ENCODE measurements at places on chromosomes 2 and 18.

DNA sequence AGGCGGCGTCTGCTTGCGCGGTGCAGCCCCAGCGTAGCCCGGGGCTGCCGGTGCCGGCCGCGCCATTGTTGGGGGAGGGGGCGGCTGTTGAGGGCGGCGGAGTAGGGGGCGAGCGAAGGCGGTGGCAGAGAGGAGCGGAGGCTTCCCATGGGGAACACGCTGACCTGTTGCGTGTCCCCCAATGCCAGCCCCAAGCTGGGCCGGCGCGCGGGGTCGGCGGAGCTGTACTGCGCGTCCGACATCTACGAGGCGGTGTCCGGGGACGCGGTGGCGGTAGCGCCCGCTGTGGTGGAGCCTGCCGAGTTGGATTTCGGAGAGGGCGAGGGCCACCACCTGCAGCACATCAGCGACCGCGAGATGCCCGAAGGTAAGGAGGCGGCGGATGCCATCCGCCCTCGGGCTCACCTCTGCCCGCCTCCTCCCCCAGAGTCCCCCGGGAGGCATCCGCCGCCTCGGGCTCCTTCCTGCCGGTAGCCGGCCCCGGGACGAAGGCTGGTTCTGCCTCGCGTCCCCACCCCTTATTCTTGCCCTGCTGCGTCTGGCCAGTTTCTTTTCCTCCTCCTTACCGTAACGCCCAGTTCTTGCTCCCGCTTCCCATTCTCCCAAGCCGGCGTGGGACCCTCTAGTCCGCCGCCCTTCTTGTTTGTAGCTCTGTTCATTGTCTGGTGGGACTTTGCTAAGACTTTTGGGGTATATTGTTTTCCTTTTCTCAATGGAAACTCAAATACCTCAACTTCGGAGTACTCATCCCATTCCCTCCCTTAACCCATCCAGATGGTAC is 500 bp downstream of the CCNYL1 start:
- peak; percentile 82 for DNase-seq

DNA sequence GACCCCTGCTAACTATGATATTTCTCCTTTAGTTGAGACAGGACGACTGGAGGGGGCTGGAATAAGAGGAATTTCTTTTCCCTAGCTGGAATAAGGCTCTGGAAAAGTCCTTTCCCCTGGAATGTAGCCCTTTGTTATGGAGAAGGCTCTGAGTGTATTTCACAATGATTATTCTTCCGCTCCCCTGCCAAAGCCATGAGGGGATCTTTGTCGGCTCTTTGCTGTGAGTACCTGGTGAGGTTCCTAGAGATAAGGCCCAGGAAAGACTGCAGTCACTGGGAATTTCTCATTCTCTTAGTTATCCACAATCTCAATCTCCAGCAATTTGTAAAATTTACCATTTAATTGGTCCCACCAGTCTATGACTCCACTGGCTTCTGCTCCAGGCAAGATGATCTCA is 340.2 kb upstream of the HNRNPA3 start:
- no peak for DNase-seq

GRCh38 chr2:33616873-33617272 is 17.8 kb upstream of the FAM98A start:
- no peak for DNase-seq

- DNase-seq, result no peak
These were observed 25.0 kb upstream of the ASXL2 start for GRCh38 chr2:25903216-25903776.

DNA sequence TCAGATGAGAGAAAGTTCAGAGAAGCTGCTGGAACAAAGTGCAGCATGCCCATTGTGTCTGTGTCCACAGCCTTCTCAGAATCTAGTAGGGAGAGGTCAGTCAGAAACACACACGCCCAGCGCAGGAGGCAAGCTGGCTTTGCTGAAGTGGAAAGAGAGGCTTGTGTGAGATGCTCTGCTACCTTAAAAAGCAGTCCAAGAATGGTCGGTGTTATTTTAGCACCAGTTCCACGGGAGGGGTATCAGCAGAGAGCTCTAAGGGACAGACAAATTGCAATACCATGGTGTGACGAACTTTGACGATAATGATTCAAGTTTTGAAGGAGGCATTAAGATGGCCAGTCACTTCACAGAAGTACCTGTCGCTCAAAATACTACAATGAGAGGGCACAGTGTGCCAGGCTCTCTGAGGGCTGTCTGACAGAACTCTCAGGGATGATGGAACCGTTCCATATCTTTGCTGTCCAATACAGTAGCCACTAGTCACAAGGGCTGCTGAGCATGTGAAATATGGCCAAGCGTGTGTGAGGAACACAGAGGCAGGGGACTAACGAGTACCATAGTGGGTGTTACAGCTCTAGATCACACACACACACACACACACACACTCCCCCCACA is 237.5 kb upstream of the TMEM200C start:
- no peak for DNase-seq

DNA sequence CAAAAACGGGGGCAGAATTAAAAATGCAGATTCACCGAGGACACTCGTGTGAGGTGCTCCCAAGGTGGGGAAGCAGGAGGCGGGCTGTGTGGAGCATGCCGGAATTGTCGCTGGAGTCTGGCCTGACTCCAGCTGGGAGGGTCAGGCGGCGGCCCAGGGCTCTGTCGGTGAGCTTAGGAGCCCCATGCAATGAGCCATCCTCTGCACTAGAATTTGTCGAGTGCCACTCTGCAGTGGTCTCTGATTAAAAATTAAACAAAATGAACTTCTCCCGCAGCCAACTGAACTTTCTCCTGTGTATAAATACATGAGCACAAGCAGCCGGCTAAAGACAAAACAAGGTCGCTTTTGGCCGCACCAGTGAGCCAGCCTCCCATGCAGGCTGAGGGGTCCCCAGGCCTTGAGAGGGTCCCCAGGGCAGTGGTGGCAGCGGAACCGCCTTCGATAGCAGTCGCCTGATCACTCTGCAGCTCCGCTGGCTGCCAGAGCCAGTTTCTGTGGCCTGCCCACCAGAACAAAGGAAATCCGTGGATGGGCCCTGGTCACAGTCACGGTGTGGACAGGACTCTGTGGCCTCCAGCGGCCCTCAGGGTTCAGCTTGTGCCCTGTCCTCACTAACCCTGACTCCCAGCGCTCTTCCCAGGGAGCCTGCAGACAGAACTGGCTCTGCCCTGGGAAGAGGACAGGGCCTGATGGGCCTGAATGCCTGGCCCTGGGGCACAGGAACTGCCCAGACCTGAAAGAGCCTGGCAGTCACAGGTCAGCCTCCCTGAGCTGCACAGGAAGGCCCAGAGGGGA is 201.3 kb downstream of the EIPR1 start:
- DNase-seq, result no peak

DNA sequence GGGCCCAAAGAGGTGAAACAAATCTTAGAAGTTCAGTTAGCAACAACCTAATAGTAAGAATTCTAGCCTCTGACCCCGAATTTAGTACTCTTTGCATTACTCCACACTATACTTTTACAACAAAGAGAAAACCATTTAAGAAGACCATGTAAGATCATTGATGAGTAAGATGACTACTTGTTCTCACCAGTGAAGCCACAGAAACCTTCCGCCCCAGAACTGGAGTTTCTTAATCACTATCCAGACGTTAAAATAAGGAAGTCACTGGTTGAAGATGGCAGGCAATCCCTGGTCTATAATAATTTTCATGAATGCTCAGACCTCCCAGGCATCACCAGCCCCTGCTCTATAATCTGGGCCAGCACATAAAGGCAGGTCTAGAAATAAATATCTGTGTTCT is 95.0 kb downstream of the TMEM163 start:
- no peak for DNase-seq

DNA sequence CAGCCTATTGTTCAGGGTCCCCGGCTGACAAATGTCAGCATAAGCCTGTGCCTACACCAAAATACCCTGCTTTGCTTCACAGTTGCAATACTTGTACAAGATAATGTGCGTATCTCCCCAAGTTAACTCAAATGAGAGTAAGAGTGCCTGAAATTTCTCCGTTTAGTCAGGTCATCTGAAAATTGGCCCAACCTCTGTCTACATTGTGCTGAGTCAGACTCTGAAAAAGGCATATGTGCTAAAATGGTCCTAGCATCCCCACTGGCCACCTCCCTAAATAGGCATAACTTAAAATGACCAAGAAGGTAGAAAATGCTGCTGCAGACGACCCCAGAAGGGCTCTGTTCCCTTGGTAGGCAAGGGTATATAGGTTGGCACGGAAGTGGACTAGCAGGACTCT is 1653.8 kb upstream of the DDX18 start:
- no peak for DNase-seq

DNA sequence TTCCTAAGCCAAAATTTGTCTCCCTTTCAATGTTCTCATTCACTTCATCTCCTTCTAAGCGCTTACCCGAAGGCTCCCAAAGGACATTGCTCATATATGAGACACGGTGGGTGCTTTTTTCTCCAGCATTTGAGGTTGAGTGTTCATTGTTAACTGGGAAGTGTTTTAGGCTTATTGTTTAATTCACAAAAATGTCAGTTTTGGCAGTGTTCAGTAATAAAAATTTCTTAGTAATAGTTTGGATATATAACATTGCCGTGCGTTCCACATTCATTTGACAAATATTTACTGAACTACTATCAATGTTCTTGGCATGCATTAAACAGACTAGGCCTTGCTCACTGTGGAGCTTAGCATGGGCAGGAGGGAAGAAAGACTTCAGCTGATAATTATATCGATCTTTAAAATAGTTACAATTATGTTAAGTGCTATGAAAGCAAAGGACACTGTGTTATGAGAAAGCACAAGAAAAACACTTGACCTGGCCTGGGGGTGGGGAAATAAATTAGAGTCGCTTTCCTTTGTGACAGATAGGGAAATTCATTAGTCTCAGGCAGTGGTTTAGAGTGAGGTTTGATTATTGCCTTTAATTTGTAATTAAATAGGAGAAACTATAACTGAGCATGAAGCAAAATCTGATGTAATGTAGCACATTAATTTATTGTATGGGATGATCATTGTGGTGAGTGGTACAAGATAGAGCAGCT is 82.2 kb upstream of the DOCK10 start:
- DNase-seq, result no peak

DNA sequence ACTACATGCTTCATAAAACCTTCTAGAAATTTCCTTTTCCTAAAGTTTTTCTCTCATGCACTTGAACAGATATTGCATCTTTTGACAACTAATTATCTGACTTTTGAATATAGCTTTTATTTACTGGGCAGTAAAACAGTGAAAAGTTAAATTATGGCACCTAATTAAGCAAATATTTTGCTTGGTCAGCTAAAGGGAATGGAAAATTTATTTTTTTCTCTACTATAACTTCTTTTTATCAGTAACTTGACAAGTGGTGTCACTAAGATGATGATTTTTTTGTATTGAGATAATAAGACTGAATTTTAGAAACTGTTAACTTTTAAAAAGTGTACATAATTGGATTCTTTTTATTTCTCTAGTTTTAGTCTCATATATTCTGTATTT is 351.6 kb downstream of the PIK3C3 start:
- DNase-seq, result no peak

DNA sequence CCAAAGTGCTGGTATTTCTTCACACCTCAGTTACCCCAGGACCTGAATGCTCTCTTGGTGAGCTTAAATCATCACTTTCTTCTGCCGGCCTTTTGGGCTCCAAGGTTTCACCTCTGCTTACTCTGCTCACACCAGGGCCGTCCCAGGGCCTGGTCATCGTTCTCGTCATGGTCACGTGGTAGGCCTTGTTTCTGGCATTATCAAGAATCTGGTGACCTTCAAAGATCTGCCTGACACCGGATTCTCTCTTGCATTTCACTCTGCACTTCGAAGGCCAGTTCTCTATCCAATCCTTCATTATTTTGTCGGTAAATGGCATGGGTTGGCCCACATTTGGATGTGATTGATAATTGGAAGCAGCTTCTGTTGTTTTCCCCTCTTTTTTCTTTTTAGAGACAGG is 80.5 kb downstream of the HRH4 start:
- DNase-seq, result no peak

- DNase-seq, result peak; percentile 16
These were observed 398.8 kb downstream of the ARHGAP15 start for GRCh38 chr2:143528021-143528420.

- DNase-seq, result no peak
These were observed 9.8 kb upstream of the IL36A start for GRCh38 chr2:112995346-112995920.

GRCh38 chr2:113167115-113167932 is 6.4 kb upstream of the PSD4 start:
- DNase-seq, result peak; percentile 15

GRCh38 chr18:38648179-38648578 is 1082.6 kb upstream of the CELF4 start:
- DNase-seq, result no peak

GRCh38 chr2:128639693-128640092 is 321.0 kb upstream of the HS6ST1 start:
- DNase-seq, result no peak

GRCh38 chr2:38898256-38898655 is 8.6 kb downstream of the ARHGEF33 start:
- no peak for DNase-seq
